T-helper 17 cell (primary cell): ENCODE measurements at places on chromosomes 6 and 20. TPM values are rescaled to one million over a fixed set of nuclear protein-coding genes. Genes with fewer than 3 reads are reported as not detected.

PAK1IP1 gene
- 4.3 TPM for total RNA-seq

HBS1L gene
- total RNA-seq: 94.0 TPM

IYD gene
- total RNA-seq: not detected

SNAI1 gene
- 2.2 TPM for total RNA-seq

DDAH2 gene
- 4.7 TPM for total RNA-seq

DNA sequence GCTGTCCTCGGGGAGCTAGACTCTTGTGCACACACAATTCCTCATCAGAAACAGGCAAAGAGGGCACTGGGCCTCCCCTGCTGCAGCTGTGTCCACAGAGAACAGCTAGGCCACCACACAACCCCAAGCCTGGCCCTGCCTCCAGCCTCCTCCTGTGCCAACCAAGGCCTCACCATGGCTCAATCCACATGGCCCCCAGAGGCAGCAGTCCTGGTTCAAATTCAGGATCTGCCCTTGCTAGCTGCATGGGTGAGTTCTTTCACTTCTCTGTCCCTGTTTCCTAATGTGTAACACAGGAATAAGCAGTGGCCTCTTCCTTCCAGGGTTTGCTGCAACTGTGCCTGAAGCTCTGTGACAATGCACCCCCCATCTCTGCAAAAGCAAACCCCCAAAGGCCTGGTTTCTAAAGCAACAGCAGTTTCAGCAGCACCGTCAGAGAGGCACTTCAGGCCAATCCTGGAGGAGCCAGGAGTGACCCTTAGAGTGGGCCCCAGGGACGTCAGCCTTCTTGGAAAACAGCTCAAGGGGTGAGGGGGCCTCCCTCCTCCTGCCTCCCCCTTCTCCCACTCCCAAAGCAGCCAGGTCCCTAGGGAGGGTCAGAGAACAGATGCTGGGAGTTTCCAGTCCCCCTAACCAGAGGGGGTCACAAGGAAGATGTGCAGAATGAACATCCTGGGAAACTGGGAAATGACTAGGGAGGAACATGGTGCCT is 2.2 kb downstream of the ADISSP start:
- no peak overlapping the region for H3K4me3 ChIP-seq
- no peak overlapping the region for H3K27ac ChIP-seq
- no peak for DNase-seq
- no peaks in the 10 kb centered on the region for H3K27me3 ChIP-seq
- no peaks in the 10 kb centered on the region for H3K36me3 ChIP-seq

GRCh38 chr6:158835616-158836221 is 16.6 kb upstream of the EZR start:
- peak overlapping the region; percentile 16 for H3K27ac ChIP-seq
- H3K27me3 ChIP-seq: peaks cover 19% of the 10 kb centered on the region
- H3K36me3 ChIP-seq: no peaks in the 10 kb centered on the region
- no peak overlapping the region for H3K4me3 ChIP-seq

DNA sequence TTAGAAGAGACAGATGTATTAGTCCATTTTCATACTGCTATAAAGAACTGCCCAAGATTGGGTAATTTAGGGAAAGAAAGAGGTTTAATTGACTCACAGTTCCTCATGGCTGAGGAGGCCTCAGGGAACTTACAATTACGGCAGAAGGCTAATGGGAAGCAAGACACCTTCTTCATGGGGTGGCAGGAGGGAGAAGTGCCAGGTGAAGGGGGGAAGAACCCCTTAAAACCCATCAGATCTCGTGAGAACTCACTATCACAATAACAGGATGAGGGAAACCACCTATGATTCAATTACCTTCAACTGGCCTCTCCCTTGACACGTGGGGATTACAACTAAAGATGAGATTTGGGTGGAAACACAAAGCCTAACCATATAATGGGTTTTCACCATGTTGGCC is 28.9 kb upstream of the PNRC1 start:
- H3K36me3 ChIP-seq: no peaks in the 10 kb centered on the region
- DNase-seq: no peak
- no peaks in the 10 kb centered on the region for H3K27me3 ChIP-seq
- H3K4me1 ChIP-seq: peaks cover 9% of the 10 kb centered on the region
- no peak overlapping the region for H3K4me3 ChIP-seq

DNA sequence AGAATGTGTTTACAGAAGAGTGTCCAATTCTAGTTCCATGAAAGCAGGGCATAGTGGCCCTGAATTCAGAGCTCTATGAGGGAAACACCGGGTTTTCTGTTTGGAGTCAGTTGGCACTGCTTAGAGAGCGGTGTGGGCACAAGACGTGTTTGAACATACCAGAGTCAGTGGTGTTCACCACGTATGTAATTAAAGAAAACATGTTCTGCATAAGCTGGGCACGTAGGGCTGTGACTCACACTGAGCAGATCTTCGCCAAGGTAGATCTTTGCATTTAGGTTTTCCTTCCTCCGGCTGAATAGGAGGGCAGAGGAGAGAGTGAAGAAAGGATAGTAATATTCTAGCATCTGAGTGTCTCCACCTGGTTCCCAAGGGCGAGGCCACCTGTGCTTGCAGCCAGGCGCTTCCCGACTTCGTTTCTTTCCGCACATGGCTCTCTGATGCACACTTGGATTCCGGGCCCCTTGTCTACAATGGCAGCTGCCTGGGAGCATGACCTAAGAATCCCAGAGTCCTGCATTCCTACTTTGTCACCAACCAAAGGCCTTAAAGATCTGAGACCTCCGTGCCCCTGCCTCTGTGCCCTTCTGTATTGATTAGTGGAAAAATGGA is 136.2 kb downstream of the ERMARD start:
- H3K4me1 ChIP-seq: peaks cover 3% of the 10 kb centered on the region
- no peak overlapping the region for H3K27ac ChIP-seq
- no peak for DNase-seq
- H3K36me3 ChIP-seq: no peaks in the 10 kb centered on the region

DNA sequence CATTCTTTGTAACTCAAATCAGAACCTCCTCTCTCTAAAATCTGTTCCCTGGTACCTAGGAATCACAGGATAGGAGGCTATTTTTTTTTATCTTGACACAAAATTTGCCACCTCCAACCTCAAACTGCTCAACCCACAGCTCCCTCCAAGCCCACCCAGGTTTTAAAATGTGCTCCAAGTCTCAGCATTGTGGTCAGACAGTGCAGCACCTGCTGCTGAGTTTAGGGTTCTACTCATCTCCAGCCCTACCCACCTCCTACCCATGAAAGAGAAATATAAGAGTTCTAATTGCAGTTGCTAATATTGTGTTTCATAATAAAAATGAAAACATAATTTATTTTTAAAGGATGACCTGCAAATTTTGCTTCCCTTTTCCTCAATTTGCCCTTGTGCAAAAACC is 496.5 kb downstream of the MAFB start:
- DNase-seq: no peak
- H3K27ac ChIP-seq: no peak overlapping the region
- no peak overlapping the region for H3K4me3 ChIP-seq

DNA sequence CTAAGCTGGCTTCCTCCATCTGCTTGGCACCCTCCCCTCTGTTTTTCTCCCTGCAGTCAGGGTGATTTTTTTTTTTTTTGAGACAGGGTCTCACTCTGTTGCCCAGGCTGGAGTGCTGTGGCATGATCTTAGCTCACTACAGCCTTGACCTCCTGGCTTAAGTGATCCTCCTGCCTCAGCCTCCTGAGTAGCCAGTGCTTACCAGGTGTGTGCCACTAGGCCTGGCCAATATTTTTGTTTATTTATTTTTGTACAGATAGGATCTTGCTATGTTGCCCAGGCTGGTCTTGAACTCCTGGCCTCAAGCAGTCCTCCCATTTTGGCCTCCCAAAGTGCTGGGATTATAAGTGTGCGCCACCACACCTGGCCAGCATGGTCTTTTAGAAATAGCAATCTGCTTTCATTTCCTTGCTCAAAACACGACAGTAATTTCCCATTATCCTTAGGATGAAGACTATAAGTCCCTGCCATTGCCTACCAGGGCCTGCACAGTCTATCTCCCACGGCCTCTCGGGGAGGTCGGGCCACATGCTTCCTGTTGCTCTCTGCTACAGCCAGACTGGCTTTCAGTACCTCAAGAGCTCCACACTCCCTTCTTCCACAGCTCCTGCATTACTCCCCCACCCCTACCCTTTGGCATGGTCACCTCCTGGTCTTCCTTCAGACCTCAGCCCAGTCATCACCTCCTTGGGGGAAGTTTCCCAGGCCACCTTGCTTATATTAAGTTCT is 11.1 kb upstream of the CD164 start:
- H3K27me3 ChIP-seq: peaks cover 9% of the 10 kb centered on the region
- no peak for DNase-seq
- H3K4me1 ChIP-seq: peaks cover 9% of the 10 kb centered on the region
- H3K4me3 ChIP-seq: no peak overlapping the region
- H3K36me3 ChIP-seq: peaks cover 4% of the 10 kb centered on the region
- H3K27ac ChIP-seq: no peak overlapping the region

DNA sequence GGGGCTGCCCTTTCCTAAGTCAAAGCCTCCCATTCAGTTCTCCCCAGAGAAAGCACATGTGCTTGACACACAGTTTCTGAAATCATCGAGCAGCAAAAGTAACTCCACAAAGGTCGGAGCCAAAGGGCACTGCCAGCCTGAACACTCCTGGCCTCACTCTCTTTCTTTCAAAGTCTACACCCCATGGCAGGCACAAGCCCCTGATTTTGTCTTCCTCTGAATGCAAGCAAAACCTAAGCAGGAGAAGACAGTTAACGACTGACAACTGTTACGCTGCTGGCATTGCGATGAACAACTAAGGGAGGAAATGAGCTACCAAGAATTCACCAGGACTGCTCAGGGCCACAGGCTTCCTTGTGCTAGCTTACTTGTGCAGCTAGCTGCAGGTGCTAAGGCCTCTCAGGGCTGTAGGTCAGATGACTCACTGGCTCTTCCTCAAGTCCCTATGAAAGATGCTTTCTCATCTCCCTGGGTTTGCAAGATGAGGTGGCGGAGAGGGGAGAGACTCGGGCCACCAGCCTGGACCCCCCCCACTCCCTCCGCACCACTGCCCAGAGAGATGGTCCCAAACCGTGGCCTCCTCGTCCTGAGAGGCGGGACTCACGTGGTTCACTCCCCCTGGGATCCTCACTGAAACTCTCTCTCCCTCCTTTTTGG is 208.2 kb downstream of the DLL1 start:
- H3K4me3 ChIP-seq: no peak overlapping the region
- H3K4me1 ChIP-seq: peaks cover 10% of the 10 kb centered on the region
- no peaks in the 10 kb centered on the region for H3K27me3 ChIP-seq
- no peak overlapping the region for H3K27ac ChIP-seq
- no peaks in the 10 kb centered on the region for H3K36me3 ChIP-seq
- no peak for DNase-seq

DNA sequence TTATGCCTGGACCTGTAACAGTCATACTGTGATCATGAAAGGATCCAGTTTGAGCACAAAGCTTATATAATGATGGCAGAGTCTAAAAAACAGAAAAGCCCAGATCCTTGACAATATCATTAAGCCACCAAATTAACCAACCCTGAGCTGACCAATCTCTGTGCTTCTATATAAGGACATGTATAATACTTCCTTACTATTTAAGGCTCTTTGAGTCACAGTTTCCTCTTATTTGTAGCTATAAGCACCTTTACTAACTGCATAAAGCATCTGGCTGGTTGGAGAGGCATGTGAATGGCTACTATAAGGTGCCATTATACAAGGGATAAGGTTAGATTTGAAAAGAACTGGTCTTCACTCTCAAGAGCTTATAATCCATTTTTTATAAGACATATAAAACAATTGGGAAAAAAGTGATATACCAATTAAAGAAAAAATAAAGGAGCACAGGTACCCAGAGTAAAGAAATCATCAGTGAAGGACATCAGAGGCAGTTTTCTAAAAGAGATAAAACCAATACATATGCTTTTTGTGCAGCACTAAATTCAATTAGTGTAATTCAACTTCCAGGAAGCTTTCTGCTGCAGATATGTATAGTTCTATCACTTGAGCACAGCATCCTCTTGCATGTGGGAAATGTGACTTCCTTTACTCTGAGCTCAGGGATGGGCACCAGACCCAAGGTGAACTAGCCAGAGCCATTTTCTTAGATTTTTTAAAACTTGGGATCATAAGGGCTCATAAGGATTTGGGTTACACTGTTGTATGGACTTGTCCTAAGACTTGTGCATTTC is 121.0 kb downstream of the BTBD9 start:
- no peak for DNase-seq
- peaks cover 20% of the 10 kb centered on the region for H3K4me1 ChIP-seq
- no peaks in the 10 kb centered on the region for H3K27me3 ChIP-seq
- no peak overlapping the region for H3K27ac ChIP-seq
- no peak overlapping the region for H3K4me3 ChIP-seq

DNA sequence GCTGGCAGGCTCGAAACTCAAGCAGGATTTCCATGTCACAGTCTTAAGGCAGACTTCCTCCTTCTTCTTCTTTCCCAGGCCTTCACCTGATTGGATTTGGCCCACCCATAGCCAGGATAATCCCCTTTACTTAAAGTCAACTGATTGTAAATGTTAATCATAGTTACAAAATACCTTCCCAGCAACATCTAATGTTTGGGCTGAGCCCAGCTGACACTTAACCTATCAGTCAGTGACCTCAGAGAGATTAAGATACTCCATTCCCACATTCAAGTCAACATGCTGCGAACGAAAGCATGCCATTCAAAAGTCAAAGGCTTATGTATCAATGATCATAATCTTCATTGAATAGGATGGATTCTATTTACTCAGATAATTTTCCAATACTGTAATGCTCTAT is 16.0 kb downstream of the MAP7 start:
- no peak overlapping the region for H3K27ac ChIP-seq
- DNase-seq: no peak
- H3K36me3 ChIP-seq: no peaks in the 10 kb centered on the region

- no peak for DNase-seq
- H3K4me1 ChIP-seq: no peaks in the 10 kb centered on the region
- H3K27me3 ChIP-seq: no peaks in the 10 kb centered on the region
- H3K27ac ChIP-seq: no peak overlapping the region
- H3K36me3 ChIP-seq: no peaks in the 10 kb centered on the region
- H3K4me3 ChIP-seq: no peak overlapping the region
These were observed 1193.4 kb upstream of the MAP3K7 start for GRCh38 chr6:91780270-91780669.

DNA sequence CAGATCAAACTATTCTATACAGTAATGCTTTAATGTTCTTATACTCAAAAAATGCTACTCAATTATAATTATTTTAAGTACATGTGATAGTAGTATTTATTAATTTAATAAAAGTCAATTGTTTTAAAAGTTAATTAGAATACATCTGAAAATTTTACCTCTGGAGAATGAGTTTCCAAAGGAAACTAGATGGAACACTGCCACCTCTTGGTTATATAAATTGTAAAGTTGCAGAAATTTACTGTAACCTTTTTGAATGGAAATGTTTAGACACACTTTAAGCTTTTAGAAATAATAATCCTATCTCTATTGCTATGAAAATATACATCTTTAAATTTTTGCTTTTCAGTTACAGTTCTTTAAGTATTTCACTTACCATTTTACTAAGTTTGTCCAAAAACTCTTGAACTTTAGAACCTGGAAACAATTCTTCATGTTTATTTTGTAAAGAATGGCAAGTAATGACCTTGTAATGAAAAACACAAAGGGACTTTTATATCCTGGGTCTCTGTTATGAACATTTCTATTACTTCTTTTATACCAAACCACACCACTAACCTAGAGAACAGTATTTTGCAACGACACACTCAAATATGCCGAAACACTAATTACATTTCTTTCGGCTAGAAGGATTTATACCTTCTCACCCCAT is 10.9 kb upstream of the BMP5 start:
- H3K27ac ChIP-seq: no peak overlapping the region
- H3K36me3 ChIP-seq: no peaks in the 10 kb centered on the region
- no peaks in the 10 kb centered on the region for H3K4me1 ChIP-seq
